ENCODE measurements at places on chromosomes 16 and 17. TPM values are rescaled to one million over a fixed set of nuclear protein-coding genes. Genes with fewer than 3 reads are reported as not detected.

DNA sequence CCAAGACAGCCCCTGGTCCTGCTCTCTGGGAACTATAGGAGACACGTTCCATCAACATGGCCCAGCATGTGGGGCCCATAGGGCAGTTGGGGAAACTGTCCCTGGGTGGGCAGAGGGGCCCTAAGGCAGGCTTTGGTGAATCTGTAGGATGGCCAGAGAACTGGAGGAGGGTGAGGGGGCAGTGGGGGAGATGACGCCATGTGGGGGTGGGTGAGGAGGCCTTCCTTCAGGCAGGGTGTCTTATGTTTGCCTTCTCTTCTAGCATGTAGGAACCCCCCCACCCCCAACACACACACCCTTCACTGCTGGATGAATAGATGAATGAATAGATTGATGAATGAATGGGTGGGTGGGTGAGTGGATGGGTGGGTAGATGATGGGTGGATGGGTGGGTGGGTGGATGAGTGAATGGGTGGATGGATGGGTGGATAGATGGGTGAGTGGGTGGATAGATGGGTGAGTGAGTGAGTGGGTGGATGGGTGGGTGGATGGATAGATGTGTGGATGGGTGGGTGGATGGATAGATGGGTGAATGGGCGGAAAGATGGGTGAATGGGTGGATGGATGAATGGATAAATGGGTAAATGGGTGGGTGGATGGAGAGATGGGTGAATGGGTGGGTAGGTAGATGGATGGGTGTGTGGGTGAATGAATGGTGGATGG lies 2.5 kb upstream of the CBFA2T3 start:
- DNase-seq, result no peak

DNA sequence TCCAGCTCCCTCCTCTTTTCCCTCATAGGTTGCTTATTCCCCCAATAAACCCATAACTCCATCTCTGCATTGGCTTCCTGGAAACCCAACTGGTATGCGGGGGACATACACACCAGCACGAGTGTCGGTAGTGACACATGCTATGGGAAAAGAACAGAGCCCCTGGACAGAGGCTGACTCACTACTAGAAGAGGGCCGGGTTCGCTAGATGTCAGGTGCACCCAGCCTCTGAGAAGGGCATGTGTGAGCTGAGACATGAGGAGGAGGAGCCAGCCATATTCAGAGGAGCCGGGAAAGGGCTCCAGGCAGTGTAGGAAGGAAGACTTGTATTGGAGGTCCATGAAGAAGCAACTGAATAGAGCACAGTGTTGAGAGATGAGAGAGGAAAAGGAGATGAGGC lies 241.1 kb downstream of the SOX9 start:
- DNase-seq, result no peak

- no peak for DNase-seq
These were observed 235.8 kb upstream of the ASIC2 start for GRCh38 chr17:33528846-33529245.

DNA sequence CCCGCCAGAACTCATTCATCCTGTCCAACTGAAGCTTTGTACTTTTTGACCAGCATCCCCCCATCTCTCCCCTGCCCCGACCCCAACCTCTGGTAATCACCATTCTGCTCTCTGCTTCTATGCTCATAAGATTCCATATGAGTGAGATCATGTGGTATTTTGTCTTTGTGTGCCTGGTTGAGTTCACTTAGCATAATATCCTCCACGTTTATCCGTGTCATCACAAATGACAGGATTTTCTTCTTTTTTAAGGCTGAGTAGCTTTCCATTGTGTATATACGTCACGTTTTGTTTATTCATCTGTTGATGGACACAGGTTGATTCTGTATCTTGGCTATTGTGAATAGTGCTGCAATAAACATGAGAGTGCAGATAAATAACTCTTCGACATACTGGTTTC lies 278.9 kb downstream of the SNX29 start:
- no peak for DNase-seq

- DNase-seq, result no peak
These were observed 457.6 kb upstream of the ZFHX3 start for GRCh38 chr16:73505577-73505976.

DNA sequence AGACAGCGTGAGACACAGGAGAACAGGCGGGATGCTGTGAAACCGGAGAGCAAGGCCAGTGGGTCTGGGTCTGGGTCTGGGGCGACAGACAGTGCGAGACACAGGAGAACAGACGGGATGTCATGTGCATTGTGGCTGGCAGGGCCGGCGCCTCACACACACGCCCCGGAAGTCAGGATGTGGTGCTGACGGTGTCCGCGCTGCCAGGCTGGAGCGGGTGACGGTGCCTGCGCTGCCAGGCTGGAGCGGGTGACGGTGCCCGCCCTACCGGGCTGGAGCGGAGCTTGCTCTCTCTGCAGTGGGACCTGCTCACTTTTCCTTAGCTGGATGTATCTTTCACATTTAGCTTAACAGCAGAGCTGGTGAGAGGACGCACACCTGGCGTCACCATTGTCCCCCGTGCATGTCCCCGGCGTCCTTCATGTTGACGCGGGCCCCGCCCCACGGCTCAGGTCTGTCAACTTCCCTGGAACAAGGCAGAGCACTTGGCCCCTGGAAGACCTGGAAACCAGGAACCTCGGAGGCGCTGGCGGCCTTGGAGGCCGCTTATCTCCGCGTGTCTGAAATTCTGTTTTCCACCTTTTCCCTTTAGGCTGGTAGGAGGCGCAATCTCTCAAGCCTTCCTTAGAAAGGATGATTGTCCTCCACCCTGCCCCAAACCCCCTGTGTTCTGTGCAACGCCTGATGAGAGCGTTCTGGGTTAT lies 43.0 kb upstream of the ZNF750 start:
- DNase-seq, result no peak

GRCh38 chr16:87448866-87449265 lies 44.0 kb downstream of the ZCCHC14 start:
- no peak for DNase-seq

GRCh38 chr16:66512272-66513110 lies 37.4 kb downstream of the TK2 start:
- DNase-seq, result no peak

GRCh38 chr16:53415504-53415903 lies 18.8 kb upstream of the RBL2 start:
- no peak for DNase-seq

The STXBP4 gene
- total RNA-seq, result 7.3 TPM

The RNF43 gene
- total RNA-seq, result 1.6 TPM

The NPIPB8 gene
- 0.59 TPM for total RNA-seq
